ENCODE measurements at places on chromosomes 13 and 19.
A peak's percentile ranks its signal among the peaks of the same experiment; 100 is the strongest.

DNA sequence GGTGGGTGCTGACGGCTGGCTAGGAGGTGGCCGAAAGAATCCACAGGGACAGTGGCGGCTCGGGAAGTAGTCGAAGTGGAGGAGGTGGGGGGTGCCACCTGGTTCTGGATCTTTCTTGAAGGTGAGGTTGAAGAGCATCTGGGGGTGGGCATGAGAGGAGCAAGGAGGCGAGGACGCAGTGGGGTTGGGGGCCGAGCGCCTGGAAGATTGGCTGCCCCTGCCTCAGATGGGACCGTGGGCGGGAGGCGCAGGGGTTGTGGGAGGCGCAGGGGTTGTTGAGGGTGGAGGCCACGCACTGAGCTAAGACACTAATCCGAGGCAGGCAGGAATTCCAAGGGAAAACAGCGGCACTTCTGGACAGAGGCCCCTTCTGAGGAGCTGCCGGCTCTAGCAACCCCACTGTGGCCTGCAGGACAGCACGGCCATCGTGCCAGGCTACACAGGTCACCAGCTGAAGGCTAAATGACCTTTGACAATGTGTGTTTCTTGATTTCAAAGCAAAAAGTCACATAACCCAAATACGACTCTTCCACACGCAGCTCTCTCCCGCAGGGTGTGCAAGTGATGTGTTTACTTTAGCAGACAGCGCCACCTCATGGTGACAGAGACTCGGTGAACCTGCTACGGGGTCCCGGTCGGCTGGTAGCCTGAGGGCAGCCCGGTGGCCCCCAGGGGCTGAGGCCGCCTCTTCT lies 44.1 kb upstream of the RANBP3 start:
- DNase-seq: peak; percentile 81

GRCh38 chr13:71979616-71980015 lies 112.6 kb upstream of the DACH1 start:
- DNase-seq: no peak

GRCh38 chr13:112990783-112991182 lies 21.8 kb downstream of the MCF2L start:
- DNase-seq: no peak

- peak; percentile 82 for DNase-seq
Measured at GRCh38 chr19:42252365-42253244, 2.3 kb downstream of the ERF start.

DNA sequence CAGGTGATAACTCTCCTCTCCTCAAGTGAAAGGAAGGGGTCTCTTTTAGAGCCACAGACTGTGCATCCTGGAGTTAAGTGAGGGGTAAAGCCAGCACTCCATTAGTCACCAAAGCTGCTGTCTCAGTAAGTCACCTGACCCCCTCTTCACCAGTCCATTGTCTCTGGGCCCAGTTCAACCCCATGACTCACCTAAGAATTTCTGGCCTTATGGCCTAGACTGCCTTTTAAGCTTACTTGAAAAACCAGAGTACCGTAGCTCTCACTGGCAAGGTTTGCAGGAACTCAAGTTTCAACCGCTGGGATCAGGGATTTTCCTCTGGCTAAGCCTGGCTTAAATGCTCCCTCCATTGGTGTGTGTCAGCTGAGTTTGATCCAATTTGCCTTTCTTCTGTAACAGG lies 23.4 kb upstream of the EID2 start:
- DNase-seq: no peak

DNA sequence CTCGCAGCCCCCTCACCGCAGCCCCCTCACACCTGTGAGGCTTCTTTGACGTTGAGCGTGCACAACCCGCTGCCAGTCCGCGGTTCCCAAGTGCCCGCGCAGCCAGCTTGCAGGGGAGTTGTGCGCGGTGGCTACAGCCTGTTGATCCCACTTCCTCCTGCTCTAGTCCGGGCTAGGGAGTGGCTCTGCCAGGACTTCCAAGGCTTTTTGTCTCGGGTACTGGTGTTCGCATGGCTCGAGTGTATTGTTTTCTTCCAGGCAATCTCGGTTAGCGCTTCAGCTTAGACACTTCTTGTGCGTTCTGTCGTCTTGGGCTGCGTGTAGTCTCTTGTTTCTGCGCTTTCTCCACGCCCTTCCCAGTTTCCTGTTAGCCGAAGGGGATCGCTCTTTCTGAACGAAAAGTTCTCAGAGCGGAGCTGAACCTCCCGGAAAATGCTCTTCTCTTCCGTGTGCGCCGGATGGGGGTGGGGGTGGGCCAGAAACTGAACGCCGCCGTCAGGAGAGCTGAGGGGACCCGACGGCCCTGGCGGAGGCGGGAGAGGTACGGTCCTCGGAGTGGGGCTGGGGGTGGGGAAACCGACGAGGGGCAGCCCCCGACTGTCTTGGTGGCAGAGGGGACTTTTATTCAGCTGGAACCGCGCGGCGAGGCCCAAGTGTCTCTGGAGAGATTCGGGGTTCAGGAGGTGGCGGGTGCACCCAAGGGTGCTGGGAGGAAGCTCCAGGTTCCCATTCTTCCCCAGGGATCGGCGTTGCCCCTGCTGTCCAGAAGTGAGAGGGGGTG lies 697 bp upstream of the DGKH start:
- peak; percentile 65 for DNase-seq

- peak; percentile 37 for DNase-seq
Measured at GRCh38 chr13:77465603-77466195, 69.8 kb upstream of the SCEL start.

DNA sequence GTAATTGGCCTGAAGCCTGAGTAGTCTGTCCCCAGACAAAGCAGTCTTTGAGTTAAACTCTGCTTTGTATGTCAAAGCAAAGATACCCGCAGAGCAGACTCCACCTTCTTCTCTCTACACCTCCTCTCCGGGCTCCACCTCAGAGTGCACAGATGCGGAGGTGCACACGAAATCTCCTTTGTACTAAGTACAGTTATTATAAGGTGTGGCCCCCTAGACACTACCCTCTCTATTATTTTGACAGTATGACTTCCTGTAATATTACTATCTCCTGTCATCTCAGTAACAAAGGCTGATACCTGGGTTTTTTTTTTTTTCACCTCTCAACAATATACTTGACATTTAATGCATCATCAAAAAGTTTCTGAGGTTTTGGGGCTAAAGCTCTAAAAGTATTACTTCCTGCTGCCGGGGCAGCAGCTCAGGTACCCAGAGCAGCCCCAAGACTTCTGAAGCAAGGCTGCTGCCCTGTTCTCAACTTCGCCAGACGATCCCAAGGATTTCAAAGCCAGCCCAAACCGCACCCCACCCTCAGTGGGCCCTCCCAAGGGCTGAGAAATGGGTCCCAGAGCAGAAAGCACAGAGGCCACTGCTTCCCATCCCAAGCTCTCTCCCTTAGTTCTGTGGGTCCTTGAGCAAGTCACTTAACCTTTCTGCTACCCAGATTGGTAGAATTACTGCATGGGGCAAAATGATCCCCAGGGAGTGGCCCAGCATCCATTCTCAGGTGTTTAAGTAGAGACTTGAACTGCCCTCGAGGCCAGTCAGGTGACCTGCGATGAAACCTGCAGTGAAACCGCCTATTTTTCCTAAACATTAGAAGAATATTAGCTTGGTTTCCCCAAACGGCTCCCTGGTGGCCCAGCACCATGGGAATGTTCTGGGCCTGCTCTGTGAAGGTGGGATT lies 180.6 kb downstream of the FOXO1 start:
- no peak for DNase-seq

DNA sequence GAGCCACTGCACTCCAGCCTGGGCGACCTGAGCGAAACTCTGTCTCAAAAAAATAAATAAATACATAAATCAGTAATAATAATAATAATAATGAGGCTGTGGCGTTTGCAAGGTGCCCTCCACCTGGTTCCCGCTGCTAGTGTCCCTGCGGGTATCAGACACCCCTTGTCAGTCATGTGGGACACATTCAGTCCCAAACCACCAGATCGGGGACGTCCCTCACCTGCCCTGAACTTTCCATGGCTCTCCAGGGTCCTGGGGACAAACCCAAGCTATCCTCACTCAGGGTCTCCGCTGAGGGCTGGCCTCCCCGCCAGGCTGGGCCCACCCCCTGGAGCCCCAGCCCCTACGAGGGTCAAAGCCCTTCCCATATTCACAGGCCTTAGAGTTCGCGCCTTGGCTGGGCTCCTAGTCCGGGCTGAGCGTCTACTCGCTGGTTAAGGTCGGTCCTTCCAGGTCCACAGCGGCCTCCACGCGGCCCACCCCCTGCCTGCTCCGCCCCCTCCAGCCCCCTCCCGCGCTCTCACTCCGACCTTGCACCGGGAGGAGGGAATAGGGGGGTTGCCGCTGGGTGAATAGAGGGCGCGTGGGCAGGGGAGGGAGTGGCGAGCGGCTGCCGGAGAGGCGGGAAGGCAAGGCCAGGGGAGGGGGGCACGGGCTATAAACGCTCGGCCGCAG lies 349 bp upstream of the KISS1R start:
- DNase-seq: no peak

DNA sequence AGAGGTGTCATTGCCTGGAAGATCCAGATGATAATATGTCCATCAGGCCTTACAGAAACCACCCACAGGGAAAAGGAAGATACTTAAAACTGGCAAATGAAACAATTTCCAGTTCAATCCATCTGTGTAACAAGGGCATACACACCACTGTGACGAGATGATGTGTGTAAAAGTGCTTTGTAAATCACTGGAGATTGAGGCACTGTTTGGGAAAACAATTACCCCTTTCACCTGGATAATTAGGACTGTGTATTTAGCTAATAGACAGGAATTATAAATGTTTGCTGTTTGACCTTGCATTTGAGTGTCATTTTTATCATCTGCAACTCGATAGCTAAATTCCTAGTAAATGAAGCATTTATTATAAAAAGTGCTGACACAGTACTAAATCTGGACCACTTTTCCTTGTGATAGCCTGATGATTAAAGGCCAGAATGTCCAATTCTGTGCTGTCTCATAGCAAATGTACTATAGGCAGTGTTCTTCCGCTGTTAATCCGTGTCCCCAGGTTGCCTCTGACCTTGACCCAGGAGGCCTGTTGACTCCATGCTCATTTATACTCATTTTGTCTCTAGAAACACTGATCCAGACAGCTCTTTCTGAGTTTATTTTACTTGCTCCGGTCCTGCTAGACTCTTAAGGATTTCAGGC lies 105.8 kb downstream of the LACC1 start:
- DNase-seq: no peak

- DNase-seq: no peak
Measured at GRCh38 chr19:28581468-28581770, 631.5 kb downstream of the UQCRFS1 start.

GRCh38 chr19:341386-342127 lies 3.0 kb downstream of the MIER2 start:
- no peak for DNase-seq

GRCh38 chr13:44373247-44373600 lies 400 bp upstream of the SERP2 start:
- no peak for DNase-seq

- DNase-seq: no peak
Measured at GRCh38 chr19:10719466-10719961, 1.6 kb downstream of the DNM2 start.

DNA sequence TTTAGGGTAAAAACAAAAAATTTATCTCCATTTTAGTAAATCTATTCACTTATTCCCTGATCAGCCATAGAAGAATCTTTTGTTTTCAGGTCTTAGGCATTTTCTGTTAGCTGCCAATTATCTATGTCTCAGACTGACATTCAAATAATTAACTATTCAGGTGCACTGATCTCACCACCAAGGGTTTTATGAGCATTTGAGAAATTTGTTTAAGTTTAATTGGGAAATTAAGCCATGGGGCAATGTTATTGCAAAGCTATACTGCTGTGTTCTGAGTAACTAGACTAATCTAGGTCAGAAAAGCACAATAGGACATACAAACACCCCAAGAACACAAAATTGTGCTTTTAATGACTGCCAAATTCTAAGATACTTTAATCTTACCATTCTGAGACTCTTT lies 210.7 kb upstream of the EDNRB start:
- DNase-seq: no peak

- no peak for DNase-seq
Measured at GRCh38 chr19:40808021-40808325, 9.0 kb downstream of the EGLN2 start.

DNA sequence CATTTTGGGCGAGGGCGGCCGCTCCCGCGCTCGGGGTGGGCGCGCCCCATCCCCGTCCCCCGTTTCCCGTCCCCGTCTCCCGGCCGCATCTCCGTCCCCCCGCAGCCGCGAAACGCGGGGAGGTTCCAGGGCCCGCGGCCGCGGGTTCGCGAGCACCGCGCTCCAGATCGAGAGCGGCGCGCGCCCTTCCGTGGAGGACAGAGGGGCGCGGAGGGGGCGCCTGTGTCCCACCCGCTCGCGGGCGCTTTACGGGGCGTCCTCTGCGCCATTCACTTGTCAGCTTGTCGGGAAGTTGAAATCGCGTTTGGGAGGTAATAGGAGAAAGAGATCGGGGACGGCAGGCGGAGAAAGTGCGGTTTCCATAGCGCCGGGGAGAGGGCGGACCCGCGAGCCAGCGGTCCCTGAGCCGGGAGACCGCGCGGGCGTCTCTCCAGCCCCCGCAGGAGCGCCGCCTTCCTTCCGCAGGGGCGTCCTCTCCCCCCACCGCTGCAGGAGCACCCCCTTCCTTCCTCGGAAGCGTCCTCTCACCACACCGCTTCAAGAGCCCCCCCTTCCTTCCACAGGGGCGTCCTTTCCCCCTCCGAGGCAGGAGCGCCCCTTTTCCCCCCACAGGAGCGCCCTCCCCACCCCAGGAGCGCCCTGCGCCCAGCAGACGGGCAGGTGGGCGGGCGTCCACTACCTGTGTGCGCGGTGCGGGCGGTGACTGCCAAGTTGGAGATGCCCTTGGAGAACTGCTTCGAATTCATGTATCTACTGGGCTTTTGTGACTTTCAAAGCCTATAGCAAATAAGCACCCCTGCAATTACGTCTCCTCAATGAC lies 962 bp upstream of the IRS2 start:
- peak; percentile 69 for DNase-seq

- no peak for DNase-seq
Measured at GRCh38 chr13:92224825-92225224, 826.4 kb downstream of the GPC5 start.

- peak; percentile 29 for DNase-seq
Measured at GRCh38 chr13:98143601-98144026, 720 bp downstream of the FARP1 start.

- DNase-seq: peak; percentile 56
Measured at GRCh38 chr19:3374369-3375112, 8.2 kb downstream of the NFIC start.

- DNase-seq: no peak
Measured at GRCh38 chr19:34925278-34925855, 1.3 kb upstream of the ZNF30 start.

DNA sequence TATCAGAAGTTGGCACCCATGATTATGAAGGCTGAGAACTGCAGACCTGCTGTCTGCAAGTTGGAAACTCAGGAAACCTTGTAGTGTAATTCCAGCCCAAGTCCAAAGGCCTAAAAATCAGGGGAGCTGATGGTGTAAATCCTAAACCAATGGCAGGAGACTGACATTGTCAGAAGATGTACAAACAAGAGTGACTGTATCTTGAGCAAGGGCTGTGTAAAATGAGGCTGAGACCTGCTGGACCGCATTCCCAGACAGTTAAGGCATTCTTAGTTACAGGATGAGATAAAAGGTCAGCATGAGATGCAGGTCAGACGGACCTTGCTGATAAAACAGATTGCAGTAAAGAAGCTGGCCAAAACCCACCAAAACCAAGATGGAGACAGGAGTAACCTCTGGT lies 147.7 kb downstream of the COG6 start:
- DNase-seq: no peak

Data from right hindlimb (tissue), 1 donor.